ENCODE measurements at places on chromosomes 6 and 20.

GRCh38 chr6:131819572-131820124, 11.8 kb downstream of the ENPP1 start:
- DNase-seq, result no peak

DNA sequence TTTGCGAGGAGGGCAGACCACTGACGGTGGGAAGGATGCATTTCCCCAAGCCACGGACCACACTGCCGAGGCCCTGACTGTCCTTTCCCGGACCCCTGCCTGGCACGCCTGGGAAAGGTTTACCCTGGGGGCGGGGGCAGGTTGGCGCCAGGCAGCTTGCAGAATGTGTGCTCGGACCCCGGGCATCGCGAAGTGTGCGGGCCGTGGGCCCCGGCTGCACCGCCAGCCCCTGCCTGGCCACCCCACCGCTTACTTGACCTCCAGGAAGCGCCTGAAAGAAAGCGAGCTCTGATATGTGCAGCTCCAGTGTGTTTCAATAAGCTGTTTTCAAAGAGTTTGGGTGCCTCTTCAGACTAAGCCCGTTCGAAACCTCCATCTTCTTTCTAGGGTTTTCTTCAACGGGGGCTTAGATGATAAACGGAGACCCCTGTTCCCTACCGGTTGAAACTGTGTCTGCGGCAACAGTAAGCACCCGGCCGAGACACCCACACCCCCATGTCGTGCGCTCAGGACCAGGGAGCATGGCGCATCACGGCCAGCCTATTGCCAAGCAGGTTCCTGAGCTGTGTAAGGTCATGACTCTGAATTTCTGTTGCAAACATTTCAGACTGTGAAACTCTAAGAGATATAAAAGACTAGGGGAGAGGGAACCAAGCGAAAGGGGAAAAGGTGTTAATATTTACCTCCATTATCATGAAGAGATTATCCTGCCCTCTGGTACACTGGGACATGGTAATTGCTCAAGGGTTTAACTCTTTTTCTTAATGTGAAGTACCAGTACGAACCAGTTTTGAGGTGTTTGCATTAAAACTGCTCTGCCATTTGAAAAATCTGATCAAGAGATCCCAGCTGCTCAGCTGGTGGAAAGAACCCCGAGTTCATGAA, 231.2 kb upstream of the FOXQ1 start:
- DNase-seq, result no peak

DNA sequence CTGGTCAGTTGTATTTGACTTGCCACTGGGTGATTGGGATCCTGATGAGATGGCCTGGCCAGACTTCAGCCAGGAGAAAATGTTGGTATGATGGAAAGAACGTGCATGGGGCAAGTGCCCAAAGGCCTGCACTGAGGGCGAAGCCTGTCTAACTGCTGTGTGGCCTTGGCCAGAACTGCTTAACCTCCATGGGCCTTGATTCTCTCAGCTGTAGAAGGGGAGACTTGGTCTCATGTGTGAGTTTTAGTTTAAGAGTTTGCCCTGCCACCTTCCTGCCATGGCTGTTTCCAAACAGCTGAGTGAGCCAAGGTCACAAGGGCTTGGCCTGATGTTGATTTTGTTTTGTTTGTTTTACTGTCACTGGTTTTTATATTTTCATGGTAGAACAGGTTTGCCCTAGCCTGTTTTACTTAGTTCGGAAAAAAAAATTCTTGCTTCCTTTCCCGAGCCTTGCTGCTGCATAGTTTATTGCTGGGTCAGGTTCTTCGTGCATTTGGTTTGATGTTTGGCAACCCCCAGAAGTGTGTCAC, 35.3 kb downstream of the DSTN start:
- DNase-seq, result peak; percentile 15

DNA sequence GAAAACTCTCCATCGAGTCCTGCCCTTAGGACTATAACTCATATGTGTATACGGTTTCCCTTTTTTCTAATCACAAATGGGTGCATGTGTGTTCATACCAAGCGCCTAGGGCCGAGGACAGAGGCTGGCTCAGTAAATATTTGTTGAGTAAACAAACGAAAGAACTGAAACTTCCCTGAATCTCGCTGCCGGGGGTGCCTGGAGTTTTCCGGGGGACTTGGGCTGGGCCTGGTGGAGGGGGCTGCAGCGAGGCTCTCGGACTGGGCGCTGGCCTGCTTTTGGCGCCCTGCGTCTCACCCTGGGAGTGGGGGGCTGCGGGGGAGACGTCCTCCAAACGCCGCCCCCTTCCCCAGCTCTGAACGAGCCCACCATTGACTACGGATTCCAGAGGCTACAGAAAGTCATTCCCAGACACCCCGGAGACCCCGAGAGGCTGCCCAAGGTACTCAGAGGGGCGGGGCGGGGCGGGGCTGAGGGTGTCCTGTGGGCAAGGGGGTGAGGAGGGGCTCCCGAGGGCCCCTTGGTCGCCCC, 49.0 kb downstream of the CPXM1 start:
- peak; percentile 80 for DNase-seq

GRCh38 chr6:126812651-126813050, 305.8 kb upstream of the RSPO3 start:
- DNase-seq, result no peak

GRCh38 chr6:46323966-46324622, 153.3 kb upstream of the ENPP5 start:
- no peak for DNase-seq

- DNase-seq, result no peak
These were observed 4.0 kb downstream of the PKIG start for GRCh38 chr20:44586289-44586911.

GRCh38 chr20:34585019-34585418, 26.5 kb downstream of the MAP1LC3A start:
- no peak for DNase-seq

DNA sequence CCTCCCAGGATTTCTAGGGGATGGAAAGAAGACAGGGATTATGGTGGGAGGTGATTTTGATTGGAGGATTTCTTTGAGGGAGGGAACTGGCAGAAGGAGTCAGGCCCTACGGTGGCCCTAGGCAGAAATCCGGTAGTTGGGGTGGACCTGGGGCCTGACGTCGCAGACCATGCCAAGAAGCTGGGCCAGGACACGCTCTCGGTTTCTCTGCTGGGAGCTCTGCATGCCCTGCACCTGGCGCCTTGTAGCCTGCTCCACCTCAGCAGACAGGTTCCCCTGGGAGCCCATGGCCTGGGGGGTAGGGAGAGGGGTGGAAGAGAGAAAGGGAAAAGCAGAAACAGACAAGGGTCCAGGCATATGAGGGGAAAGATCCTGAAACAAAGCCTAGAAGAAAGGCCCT, 1.1 kb downstream of the ATP6V1G2 start:
- DNase-seq, result no peak

GRCh38 chr6:161079566-161080262, 88.1 kb downstream of the MAP3K4 start:
- DNase-seq, result no peak

DNA sequence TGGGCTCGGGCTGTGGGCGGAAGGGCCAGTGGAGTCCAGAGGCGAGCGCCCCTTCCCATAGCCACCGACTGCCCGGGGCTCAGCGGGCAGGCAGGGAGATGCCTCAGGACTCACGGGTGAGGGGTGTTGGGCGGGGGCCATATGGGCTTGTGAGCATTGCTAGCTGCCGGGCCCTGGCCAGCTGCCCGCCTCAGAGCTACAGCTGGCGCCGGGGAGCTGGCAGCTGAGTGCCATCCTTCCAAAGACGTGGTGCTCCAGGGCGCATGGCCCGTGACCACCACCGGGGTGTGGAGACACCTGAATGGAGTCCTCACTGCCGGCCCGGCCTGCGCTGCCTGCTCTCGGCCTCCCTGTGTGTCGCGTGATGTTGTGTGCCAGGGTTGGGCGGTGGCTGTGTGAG, 10.6 kb upstream of the RBBP8NL start:
- DNase-seq, result no peak

DNA sequence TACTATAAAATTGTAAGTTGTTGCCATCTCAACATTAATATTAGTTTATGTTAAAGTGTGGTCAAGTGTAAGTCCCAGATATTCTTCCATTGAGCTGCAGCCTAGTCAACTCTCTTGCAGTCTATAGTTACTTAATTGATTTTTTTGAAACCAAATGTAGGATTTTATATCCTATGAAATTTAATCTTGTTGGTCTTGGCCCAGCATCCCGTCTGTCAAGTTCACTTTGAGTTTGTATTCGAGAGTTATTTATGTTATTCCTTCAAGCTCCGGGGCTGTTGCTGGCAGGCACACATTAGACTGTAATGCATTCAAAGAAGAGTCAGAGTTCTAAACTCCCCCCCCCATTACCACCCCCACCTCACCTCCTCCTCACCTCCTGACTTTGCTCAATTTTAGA, 71.0 kb upstream of the SPACA1 start:
- DNase-seq, result no peak

DNA sequence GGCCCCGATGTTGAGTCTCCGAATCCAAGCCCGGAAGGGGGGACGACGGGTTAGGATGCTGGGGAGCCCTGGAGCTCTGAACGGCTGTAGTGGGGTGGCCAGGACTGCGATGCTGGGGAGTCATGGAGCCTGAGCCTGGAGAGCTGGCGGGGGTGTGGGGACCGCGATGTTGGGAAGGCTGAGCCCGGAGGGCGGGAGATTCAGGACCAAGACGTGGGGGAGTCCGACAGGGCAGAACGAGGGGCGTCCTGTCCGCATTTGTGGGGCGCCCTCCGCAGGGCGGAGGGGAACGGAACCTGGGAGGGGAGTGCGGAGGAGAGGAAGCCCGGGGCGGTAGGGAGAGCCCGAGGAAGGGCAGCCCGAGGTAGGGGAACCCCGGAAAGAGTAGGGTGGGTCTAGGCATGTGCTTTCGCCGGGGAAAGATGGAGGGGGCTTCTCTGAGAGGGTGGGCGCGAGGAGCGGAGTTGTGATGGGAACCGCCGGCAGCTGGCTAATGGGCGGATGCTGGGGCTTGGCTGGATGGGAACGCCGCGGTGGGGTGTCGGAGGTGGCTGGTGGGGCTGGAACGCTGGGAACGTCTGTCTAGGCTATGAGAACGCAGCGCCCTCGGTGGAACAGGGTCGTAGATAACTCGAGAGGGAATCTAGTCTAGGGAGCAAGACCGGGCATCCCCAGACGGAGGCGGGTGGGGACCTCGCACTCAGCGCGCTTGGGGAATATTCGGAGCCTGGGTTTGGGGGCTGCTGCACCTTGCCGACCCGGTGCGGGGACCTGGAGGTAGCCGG, 684 bp downstream of the PAQR8 start:
- no peak for DNase-seq

- no peak for DNase-seq
These were observed 67.4 kb downstream of the ECT2L start for GRCh38 chr6:138863321-138863720.

DNA sequence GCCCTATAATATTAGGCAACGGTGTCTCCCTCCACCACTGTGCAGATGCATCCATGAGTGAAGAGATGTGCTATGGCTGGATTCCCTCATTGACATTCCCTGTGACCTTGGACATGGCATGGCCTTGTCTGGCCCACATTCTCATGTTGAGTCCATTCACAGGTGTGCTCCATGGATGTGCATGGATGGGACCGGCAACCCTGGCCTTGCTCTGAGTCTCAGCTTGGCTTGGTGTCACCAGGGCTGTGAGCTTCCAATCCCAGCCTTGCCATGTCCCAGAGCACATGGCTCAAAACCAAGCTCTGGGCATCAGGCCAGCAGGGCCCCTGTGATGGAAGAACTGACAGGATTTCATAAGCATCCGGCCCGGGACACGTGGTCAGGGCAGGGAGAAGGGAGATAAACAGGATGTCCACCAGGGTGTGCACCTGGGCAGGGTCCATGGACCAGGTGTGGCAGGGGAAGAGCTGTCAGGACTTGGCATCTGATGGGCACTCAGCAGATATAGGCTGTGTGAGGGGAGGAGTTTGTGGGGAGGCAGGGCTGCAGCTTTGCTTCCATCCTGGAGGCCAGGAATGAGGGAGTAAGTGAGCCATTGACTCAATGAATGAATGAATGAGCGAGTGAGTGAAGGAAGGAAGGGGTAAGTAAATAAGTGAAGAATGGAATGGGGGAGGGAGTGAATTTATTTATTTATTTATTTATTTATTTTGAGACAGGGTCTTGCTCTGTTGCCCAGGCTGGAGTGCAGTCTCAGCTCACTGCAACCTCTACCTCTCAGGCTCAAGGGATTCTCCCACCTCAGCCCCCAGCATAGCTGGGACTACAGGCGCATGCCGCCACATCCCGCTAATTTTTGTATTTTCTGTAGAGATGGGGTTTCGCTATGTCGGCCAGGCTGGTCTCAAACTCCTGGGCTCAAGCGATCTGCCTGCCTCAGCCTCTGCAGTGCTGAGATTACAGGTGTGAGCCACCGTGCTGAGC, 15.7 kb downstream of the NRSN2 start:
- peak; percentile 82 for DNase-seq

GRCh38 chr6:126524811-126525326, 185.0 kb downstream of the CENPW start:
- DNase-seq, result no peak

- DNase-seq, result no peak
These were observed 212.6 kb downstream of the BCAS1 start for GRCh38 chr20:53857723-53858236.

DNA sequence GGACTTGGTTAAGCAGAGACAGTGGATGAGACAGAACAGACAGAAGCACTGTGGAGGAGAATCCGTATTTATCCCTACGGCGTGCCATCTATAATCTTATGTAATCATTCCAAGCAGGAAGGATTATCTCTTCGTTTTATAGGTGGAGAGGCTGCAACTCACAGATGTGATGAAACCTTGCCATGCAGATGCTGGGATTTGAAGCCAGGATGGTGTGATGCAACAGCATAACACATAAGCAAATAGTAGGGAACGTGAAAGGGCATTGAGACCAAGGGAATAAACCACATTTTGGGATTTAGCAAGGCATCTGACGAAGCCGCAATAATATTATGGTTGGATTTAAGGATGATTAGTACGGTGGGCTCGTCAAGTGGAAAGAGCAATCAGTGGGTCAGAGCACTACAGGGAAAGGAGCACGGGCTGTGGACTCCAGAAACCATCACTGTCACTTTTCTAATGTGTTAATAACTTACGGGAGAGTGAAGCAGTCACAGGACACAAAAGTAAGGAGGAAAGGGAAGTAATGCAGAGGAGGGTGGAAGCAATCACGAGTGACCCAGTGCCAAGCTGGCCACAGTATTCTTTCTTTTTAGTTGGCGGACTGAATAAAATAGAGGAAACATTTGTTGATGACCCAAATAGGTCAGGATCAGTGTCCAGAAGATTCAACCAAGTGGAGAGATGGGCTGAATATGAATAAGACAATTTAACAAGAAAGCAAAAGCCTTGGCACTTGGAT, 119.6 kb upstream of the EDN1 start:
- DNase-seq, result no peak

- DNase-seq, result no peak
These were observed 27.2 kb downstream of the PNPLA1 start for GRCh38 chr6:36297051-36297450.

DNA sequence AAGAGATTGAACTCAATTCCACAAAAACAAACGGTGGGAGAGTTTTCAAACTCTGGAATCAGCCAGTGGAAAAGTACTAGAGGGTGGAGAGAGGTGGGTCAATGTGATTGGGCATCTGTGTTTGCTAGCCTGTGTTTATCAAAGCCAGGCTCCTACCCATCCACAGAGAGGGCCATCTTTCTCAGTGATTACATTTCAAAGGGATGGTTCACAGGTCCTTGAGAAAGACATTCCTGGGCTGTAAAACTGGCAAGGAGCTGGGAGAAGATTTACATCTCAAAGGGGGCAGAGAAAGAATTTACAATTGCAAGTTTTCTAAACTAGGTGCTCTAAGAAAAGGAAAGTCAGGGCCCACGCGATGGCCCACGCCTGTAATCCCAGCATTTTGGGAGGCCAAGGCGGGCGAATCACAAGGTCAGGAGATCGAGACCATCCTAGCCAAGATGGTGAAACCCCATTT, 146.8 kb upstream of the UST start:
- no peak for DNase-seq

All from HuH-7.5 (cell line).